Stomach (tissue), 19 donors: ENCODE measurements at places on chromosomes 6 and 20. TPM values are rescaled to one million over a fixed set of nuclear protein-coding genes. Genes with fewer than 3 reads are reported as not detected.

BPIFB4 gene
- total RNA-seq: not detected

DNA sequence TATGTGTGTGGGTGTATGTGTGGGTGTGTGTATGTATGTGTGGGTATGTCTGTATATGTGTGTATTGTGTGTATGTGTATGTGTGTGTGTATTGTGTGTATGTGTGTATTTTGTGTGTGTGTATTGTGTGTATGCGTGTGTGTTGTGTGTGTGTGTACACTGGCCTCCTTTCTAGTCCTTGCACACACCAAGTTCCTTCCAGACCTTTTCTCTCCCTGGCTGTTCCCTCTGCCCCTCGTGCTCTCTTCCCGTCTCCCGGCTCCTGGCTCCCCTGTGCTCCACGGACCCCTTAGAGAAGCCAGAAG lies 11.4 kb downstream of the VSTM2L start:
- H3K36me3 ChIP-seq: no peaks in the 10 kb centered on the region
- H3K27ac ChIP-seq: no peak overlapping the region
- no peak for DNase-seq

DNA sequence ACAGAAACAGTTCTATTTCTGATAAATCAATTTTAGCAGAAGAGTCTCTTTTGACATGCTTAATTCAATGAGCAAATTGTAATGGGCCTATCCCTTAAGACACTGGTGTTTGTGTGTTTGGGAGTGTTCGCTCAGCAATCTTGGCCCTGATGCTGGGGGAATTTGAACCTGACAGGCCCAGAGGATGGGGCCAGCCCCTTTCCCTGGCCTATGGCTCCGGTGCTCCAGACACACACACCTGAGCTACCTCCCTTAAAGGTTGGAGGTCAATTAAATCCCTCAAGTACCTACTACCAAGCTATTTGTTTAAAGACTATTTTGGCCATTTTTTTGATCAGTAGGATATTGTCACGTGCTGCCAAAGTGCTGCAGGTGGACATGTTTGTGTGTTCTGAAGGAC lies 549.3 kb downstream of the PRKN start:
- H3K4me1 ChIP-seq: no peaks in the 10 kb centered on the region
- H3K4me3 ChIP-seq: no peak overlapping the region
- no peaks in the 10 kb centered on the region for H3K36me3 ChIP-seq
- H3K27me3 ChIP-seq: no peaks in the 10 kb centered on the region

- H3K4me3 ChIP-seq: no peak overlapping the region
- DNase-seq: no peak
- H3K36me3 ChIP-seq: no peaks in the 10 kb centered on the region
- H3K4me1 ChIP-seq: no peaks in the 10 kb centered on the region
- H3K27ac ChIP-seq: no peak overlapping the region
Measured at GRCh38 chr6:45574885-45575284, 197.2 kb upstream of the SUPT3H start.

DNA sequence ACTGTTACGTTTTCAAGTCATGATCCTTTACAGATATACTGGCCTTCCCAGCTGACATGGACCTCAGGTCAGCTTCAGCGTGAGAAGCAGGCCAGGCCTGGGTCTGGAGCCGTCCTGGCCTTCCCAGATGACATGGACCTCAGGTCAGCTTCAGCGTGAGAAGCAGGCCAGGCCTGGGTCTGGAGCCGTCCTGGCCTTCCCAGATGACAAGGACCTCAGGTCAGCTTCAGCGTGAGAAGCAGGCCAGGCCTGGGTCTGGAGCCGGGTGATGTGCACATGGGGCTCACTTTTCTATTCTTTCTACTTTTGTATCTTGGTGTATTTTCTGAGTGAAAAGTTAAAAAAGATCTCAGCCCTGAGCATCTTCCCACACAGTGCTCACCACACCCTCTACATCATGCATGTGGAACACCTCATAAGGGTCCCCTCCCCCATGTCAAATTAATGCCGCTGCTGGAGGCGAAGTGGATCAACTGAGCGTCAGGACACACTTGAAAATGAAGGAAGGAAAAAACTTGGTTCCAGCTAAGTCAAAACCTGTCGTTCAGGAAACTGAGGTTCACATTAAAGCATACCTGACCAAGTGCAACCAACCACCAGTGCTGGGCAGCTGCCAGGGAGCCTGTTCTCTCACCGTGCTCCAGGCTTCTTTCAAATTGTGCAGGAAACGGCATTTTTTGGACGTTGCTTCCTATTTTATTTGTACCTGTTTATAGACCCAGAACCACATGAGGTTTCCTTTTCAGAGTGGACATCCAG lies 32.2 kb downstream of the KIF25 start:
- H3K36me3 ChIP-seq: no peaks in the 10 kb centered on the region
- H3K4me1 ChIP-seq: peaks cover 3% of the 10 kb centered on the region
- no peak overlapping the region for H3K4me3 ChIP-seq
